ENCODE measurements at places on chromosomes 1 and 21.

GRCh38 chr1:63884486-63884885, 110.7 kb downstream of the ROR1 start:
- DNase-seq: no peak

GRCh38 chr21:29888437-29888836, 51.4 kb downstream of the GRIK1 start:
- DNase-seq: no peak

- no peak for DNase-seq
Measured at GRCh38 chr1:84510668-84511067, 4.3 kb upstream of the GNG5 start.

GRCh38 chr1:111220302-111220890, 7.1 kb upstream of the CHI3L2 start:
- DNase-seq: no peak

- no peak for DNase-seq
Measured at GRCh38 chr1:231188072-231188471, 26.2 kb downstream of the TRIM67 start.

- no peak for DNase-seq
Measured at GRCh38 chr1:17375651-17376050, 3.7 kb downstream of the PADI6 start.

DNA sequence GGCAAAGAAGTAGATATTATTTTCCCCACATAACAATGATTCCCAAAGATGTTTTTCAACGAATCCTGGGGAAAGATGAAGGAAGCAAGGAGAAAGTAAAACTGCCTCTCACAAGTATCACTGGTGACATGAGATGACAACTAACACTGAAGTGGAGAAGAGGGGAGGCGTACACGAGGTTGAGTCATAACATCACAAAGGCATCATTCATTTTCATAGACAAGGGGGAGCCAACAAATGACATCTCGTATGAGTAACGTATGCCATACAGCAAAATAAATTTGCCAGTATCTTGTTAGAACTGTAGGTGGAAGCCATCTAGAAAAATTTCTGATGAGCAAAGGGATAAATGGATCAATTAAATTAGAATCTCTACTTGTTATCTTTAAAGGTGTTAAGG, 56.6 kb downstream of the ATP1B1 start:
- peak; percentile 90 for DNase-seq

DNA sequence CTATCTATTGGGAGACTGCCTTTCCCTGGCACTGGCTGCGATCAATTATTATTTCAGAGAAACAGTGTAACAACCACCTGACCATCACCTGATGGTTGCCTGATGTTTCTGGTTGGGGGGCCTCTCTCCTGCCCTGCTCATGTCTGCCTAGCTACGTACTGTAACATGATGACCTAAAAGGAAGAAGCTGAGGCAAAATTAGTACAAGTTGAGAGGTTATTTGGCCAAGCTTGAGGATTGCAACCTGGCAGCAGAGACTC, 58.3 kb downstream of the OLFML3 start:
- no peak for DNase-seq

DNA sequence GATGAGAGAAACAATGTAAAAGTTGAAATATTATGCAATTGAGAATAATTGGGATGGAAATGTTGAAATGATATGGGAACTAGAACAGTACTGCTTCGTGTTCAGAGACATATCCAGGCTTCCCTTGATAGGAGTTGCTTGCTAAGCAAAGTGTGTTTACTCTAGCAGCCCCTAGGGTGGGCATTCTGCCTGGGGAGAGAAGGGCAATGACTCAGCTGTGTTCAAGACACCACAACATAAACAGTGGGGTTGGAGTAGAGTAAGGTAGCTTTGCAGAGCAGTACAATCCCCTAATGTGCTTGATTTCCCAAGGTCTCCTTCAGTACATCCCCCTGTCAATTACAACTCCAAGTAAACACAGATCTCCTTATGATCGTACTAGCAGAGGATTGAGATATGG, 4.8 kb upstream of the PCNX2 start:
- no peak for DNase-seq

DNA sequence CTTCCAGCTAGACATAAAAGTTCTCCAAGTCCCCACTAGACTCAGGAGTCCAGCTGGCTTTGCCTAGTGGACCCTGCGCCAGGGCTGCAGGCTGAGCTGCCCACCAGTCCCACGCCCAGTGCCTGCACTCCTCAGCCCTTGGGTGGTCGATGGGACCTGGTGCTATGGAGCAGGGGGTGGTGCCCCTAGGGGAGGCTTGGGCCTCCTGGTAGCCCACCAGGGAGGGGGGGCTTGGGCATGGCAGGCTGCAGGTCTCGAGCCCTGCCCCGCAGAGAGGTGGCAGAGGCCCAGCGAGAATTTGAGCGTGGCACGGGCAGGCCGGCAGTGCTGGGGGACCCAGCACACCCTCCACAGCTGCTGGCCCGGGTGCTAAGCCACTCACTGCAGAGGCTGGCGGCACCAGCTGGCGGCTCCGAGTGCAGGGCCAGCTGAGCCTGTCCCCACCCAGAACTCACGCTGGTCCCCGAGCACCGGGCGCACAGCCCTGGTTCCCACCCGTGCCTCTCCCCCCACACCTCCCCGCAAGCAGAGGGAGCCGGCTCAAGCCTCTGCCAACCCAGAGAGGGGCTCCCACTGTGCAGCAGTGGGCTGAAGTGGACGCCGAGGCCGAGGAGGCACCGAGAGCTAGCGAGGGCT, 30.2 kb upstream of the GBP5 start:
- DNase-seq: no peak

GRCh38 chr1:225914391-225914790, 9.7 kb downstream of the PYCR2 start:
- DNase-seq: no peak

DNA sequence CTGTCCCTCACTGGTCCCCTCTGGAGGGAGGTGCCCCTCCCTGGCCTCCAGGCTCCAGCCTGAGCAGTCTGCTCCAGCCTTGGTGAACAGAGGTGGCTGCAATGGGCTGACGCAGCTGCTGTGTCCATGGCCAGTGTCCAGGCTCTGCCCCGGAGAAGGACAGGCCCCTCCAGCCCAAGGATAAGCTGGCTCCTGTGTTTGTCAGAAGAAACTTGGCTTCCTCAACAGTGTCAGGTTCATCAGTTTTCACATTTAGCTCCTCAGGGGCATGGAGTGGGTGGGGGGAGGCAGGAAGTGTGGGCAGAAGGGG, 402.8 kb downstream of the MATN1 start:
- DNase-seq: no peak

DNA sequence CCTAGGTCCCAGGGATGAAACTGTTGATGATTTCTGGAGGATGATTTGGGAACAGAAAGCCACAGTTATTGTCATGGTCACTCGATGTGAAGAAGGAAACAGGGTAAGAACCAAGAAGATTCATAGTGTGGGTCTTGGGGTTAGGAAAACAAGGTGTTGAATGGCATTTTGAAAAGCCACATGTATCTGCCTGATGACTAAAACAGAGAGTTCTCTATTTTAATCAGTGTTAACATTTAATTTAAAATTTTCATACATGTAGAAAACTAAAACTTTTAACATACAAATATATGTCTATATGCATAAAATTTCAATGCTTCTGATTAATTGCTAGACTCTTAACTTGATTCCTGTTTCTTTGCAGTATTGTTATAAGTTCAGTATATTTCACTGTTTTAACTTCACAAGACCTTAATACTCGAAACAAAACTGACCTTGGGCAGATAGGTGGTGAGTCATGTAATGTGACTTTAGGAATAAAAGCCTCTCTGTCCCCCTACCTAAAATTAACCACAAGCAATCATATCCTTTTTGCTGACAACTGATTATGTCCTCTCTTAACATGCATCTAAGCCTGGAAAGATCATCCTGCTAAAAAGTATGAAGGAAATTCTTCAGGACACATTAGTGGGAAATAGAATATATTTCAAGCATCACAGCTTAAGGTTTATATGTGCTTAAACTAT, 95.6 kb downstream of the PTPRC start:
- peak; percentile 73 for DNase-seq

- DNase-seq: no peak
Measured at GRCh38 chr1:16321176-16321867, 31.0 kb downstream of the FBXO42 start.

DNA sequence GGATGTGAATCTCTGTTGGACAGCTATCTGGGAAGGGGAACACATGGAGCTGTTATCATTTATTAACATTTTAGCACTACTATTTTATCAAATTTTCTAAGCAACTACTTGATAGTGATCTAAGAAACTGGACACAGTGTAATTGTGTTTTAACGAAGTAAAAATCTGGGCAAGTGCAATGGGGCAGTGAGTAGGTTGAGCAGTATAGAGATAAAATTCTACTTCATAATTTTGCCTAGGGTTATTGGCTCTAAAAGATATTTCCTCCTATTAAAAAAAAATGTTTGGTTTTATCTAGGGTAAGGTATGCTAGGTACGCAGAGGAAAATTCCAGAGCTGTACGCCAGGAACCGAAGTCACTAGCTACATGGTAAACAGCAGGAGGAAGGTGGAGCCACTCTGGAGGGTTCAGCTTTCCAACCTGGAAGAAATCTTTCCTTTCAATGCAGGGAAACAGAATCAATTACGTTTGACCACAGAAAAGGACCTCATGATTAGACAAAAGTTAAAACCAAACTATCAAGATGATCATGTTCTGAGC, 43.3 kb downstream of the BCAR3 start:
- DNase-seq: no peak

DNA sequence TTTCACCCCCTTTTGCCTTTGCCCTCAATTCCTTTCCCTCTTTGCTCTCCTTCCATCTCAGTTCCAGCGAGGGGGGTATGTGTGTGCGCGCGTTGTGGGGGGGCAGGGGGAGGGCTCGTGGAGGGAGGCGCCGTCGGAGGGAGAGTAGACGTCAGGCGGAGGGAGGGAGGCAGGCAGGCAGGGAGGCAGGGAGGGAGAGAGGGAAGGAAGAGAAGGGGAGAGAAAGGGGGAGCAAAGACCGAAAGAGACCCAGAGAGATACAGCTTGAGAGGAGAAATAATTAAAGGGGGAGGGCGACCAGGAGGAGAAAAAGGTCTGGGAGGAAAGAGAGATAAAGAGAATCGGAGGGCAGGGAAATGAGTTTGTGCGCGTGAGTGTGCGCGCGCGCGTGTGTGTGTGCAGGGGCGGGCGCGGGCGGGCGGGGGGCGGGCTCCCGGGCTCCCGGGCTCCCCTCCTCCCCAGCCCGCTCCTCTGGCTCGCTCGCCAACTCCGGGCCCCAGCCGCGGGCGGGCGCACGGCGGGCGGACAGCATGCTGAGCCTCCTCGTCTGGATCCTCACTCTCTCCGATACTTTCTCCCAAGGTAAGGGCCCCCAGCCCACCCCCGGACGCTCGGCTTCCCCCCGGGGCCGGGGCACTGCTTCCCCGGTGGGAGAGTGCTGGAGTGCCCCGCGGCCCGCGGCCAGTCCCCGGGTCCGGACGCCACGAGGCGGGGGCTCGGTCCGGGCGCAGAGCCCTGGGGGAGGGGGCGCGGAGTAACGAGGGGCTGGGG, at the start of gene KIRREL1:
KIRREL1 (plus strand) TSS at position 499 of the 771 bp plus-strand sequence; CDS start at position 531, 32 bp downstream.
- peak; percentile 63 for DNase-seq

DNA sequence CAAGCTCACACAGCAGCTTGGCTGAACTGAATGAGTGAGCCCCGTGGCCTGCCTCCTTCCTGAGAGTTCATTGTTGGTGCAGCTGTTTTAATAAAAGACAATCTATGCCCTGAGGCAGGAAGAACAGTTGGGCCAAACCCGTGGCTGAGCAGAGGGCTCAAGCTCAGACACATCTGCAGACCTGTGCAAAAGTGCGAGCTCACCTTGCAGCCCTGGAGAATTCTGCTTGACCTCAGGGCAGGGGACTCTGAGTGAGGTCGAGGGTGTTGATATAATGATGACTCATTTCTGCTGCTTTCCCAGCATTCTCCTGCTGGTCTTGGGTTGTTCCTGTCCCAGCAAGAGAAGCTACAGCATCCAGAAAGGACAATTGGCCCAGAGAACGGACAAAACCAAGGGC, 61.0 kb downstream of the ATP5PO start:
- peak; percentile 54 for DNase-seq

Data from HT1080 (cell line).